Chondrocyte (in vitro differentiated cells): ENCODE measurements at places on chromosomes 4 and X. TPM values are rescaled to one million over a fixed set of nuclear protein-coding genes. Genes with fewer than 3 reads are reported as not detected.

Gene CENPE
- total RNA-seq, result 4.3 to 10.6 TPM (median 8.2 TPM) in 3 replicates

Gene UGT2B17
- total RNA-seq, result not detected in 3 replicates

GRCh38 chr4:55169352-55169961, 44.1 kb upstream of the KDR start:
- DNase-seq, result no peak

Gene SH3TC1
- 1.2 to 1.4 TPM (median 1.2 TPM) in 3 replicates for total RNA-seq

Gene CSAG1
- not detected in 3 replicates for total RNA-seq

DNA sequence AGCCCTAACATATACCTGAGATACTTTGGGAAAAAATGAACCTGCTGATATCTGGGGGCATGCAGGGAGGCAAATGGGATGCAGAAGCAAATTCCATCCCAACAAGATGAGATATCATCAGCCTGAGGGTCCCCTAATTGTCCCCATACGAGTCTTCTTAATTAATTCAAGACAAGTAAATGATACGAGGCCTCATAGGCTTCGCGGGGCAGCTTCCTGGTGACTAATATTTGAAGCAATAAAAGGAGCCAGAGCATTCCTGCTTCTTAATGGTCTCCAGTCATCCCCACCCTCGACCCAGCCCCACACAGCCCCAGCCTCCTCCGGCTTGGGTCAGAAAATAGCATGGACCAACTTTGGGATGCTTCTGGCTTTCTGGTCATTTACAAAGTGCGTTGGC, 99.6 kb upstream of the MSX1 start:
- DNase-seq, result peak; percentile 5

GRCh38 chrX:33324099-33324498, 112.8 kb upstream of the DMD start:
- no peak for DNase-seq

DNA sequence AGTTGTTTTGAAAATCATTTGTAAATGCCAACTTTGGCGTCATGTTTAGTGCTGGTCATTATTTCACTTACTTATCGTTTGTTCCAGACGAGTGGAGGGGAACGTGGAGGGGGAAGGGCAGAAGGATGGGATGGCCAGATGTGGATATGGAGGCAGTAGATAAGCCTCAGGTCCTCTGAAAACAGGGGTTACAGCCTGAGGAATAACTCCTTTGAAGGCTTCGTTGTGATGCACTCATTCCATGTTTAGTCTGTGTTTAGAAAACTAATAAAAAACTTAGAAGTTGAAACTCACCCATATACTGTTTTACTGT, 1.1 kb downstream of the MOB1B start:
- no peak for DNase-seq

Gene SPANXC
- not detected in 3 replicates for total RNA-seq

DNA sequence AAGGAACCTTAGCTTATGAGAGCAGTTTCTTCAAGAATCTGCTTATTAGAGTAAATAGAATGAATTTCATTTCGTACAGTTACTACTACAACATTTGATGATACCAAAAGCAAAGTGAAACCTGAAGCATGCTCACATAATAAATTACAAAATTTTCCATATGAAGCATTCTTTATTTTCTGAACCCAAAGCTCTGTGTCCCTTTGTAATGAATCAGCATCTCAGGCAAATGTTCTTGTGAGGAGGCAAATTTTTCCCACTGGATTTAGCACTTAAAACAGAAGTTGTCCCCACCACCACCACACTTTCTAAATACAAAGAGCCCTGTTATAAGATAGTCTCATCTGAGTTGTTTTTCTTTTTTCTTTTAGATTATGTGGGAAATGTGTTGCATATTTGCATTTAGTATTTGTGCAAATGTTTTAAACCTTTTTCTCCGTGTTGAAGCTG, 70.7 kb upstream of the NFKB1 start:
- DNase-seq, result no peak

- DNase-seq, result no peak
Measured at GRCh38 chr4:143654571-143654970, 45.9 kb downstream of the FREM3 start.

- no peak for DNase-seq
Measured at GRCh38 chrX:22944945-22945344, 54.8 kb upstream of the DDX53 start.

DNA sequence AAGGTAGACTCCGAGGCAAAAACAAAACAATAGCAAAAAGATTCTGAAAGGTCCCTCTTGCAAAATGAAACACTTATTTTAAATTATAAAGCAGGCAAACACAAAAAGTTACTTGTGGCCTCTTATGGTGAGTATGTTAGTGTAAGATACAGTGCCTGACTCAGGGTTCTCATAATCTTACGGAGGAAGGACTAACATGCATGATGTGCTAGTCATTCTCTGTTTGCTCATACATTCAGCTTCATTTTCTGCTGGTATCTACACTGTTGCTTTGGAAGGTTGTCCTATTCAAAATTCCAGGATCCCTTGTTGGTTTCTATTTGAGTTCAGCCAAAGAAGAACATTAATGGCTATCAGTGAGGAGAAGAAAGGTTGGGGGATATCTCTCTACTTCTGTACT, 249.1 kb upstream of the FAM47A start:
- DNase-seq, result no peak

DNA sequence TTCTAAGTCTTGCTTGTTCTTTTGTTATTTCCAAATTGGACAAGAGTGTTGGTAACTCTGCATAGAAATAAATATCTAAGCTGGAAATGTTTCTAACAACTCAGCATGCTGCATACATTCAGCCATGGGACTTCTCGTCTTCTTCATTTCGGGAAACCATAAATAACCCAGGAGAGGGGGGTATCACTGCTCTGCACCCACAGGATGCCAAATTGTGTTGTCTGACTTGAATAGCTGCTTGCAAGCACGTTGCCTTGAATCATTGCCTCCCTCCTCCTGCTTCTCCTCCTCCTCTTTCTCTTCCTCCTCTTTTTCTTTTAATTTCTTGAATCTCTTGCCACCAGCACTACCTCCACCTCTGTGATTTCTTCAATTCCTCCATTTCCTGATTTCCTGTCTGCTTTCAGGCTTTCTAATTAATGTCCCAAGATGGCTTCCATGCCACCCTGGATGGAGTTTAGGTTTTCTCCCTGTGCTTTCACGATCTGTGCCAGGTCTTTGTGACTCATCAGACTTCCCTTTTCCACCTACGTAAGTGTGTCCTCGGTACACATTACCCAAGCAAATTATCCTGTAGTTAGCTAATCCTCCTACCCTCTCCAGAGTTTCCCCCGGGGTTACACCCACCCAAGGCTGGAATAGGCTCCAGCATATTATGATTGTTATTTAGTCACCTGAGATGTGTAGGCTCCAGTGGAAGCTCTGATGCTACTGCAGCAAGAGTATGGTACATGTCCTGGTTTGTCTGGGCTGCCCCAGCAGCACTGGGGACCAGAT, 122.6 kb upstream of the VCX3B start:
- DNase-seq, result no peak

DNA sequence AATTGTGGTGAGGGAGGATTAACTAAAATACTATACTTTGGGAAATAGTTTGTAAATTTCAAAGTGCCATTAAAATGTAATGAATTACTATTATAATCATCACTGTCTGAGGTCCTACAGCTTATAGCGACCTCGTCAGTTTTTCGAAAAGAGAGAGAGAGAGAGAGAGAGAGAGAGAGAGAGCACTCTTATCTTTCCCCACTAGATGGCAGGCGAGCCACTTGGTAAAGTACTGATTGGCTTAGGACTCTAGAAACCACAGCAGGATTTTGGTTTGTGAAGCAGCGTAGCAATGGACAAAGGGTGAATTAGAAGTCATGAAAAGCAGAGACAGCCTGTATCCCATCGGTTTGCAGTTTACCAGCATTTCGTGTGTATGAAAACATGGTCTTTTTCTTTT, 52.5 kb downstream of the LINC00632 start:
- DNase-seq, result no peak

Gene ARHGAP36
- not detected in 3 replicates for total RNA-seq

- no peak for DNase-seq
Measured at GRCh38 chr4:5780831-5781480, 70.0 kb downstream of the EVC start.

- no peak for DNase-seq
Measured at GRCh38 chr4:14934704-14935390, 67.4 kb upstream of the CPEB2 start.

- no peak for DNase-seq
Measured at GRCh38 chrX:148466292-148466691, 34.1 kb upstream of the AFF2 start.

Gene NOP14
- total RNA-seq, result 22.2 to 23.9 TPM (median 22.7 TPM) in 3 replicates

- DNase-seq, result no peak
Measured at GRCh38 chr4:62871078-62871477, 1538.2 kb downstream of the TECRL start.

GRCh38 chrX:20007962-20008622, 17.2 kb upstream of the BCLAF3 start:
- DNase-seq, result no peak

- DNase-seq, result no peak
Measured at GRCh38 chrX:112636951-112637581, 42.7 kb downstream of the LHFPL1 start.

DNA sequence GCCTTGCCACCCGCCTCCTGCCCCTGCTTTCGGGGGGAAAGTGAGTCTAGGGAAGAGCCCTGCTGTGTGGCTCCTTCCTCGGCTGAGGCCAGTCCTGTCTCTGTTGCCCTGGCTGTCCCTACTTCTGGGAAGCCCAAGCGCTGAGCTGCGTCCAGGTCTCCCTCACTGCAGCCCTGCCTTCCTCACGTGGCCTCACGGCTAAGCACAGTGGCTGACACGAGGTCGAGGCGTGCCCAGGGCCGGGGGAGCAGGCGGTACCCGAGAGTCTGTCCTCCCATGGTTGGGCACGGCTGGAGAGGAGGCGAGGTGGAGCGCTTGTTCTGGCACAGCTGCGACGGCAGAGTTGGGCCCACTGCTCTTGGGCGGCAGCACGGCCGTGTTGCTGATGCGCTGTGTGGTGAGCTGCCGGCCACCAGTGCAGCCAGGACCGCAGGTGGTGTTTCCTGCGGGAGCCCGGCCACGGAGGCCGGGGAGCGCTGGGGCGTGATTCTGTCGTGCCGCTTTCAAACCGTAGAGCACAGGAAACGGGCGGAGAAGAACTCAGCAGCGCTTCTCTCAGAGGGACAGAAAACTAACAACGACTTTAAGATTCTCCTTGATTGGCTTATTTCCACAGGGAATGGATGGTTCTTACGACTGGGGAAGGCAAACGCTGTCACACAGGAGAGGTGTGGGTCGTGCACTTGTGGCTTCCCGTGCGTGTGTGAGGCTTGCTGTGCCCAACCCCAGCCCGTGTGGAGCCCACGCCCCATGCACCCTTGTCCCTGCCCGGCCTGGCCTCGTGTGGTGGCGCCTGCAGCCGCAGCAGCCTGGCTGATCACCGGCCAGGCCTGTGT, 21.3 kb downstream of the MAEA start:
- no peak for DNase-seq
